Stimulated activated CD4-positive, alpha-beta T cell treated with anti-CD3 and anti-CD28 coated beads, Interleukin-1b, Interleukin-23, amount 100 ng/mL, for 1 hour (primary cell): ENCODE measurements at places on chromosomes 16 and 17.

GRCh38 chr17:75430159-75430974 lies 24.9 kb upstream of the GRB2 start:
- DNase-seq = no peak

DNA sequence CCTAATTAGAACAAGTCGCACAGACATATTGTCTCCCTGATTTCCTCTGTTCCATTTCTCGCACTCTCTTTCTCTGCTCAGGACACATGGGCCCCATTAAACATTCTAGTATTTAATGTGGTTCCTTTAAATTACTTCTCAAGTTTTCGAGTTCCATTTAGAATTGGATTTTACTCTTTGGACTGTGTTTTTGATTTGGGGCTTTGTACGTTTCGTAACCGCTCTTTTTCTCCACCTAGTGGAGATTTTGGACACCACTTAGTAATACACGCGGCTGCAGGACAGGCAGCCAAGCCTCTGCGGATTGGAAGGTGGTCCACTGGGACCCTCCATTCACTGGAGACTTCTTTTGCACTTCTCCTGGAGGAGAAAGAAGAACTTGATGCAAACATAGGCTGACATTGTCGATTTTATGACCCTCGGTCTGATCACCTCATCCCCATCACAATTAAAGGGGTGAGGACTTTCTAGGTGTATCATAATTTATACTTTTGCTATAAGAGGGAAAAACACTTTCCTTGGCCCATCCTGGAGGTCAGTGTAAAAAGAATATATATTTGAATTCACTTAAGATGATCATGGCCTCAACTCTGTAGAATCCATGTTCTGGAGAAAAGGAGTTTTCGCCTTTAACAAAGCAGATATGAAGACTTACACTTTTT lies 85.7 kb downstream of the NOG start:
- DNase-seq = no peak

DNA sequence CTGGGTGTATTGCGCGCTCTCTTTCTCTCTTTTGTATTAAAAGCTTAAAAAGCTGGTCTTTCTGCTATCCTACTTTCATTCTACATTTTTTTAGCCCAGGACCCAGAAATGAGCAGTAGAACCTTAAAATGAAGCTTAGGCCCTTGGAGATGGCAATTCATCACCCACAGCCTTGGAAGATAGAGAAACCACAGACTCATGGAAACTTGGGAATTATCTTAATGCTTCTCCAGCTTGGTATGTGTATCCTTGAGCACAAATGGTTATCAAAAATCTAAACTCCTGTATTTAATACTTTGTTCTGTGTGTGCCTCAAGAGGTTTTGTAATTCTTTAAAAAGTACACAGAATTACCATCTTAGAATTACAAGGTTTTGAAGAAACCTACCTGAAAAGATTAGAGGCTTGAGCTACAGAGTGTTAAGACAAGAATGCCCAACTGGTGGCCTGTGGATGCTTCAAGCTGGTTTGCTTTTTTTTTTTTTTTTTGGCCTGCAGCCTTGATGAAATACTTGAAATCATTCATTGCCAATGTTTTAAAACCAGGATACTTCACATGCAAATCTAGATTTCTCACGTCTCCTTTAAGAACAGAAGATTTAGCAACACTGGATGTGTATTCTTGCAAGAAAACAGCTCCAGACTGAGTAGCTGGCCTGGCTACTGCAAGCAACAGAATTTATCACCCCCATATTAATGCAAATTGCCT lies 105.0 kb downstream of the XYLT1 start:
- DNase-seq = no peak

DNA sequence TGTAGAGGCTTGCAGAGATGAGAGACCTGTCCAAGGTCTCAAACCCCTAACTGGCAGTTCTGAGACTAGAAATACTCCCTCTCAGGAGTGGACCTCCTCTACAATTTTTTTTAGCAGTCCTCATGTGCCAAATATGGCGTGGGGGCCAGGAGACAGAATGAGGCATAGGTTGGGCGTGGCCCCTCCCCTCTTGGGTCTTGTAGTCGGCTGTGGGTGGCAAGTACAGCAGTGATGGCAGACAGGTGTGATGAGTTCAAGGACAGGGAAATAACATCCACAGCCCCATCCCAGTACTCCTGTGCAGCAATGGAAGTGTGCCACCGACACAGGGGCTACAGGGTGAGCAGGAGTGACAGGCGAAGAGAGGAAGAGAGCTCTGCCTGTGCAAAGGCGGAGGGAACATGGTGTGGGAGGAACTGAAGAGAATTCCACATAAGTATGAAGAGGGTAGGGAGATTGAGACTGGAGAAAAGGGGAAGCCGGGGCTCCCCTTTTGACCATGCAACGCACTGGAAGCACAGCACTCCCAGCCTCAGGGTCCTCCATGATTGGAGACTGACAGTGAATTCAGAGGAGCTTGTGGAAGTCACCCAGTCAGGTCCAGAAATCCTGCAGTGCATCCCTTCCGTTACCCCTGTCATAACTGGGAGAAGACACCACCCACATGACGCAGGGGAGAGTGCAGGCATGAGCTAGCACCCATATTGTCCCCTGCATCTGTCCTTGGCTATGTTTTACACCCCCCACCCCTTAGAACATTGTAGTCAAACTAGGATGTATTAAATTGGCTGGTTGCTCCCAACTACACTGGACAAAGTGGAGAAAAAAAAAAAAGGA lies 14.8 kb upstream of the CETP start:
- DNase-seq = no peak

- DNase-seq = no peak
Observed at GRCh38 chr17:72075995-72076677, 44.7 kb upstream of the SOX9 start.

GRCh38 chr17:45993962-45994627 lies 5.0 kb upstream of the STH start:
- DNase-seq = no peak

GRCh38 chr17:6938637-6939036 lies 57.2 kb upstream of the ALOX12 start:
- no peak for DNase-seq

DNA sequence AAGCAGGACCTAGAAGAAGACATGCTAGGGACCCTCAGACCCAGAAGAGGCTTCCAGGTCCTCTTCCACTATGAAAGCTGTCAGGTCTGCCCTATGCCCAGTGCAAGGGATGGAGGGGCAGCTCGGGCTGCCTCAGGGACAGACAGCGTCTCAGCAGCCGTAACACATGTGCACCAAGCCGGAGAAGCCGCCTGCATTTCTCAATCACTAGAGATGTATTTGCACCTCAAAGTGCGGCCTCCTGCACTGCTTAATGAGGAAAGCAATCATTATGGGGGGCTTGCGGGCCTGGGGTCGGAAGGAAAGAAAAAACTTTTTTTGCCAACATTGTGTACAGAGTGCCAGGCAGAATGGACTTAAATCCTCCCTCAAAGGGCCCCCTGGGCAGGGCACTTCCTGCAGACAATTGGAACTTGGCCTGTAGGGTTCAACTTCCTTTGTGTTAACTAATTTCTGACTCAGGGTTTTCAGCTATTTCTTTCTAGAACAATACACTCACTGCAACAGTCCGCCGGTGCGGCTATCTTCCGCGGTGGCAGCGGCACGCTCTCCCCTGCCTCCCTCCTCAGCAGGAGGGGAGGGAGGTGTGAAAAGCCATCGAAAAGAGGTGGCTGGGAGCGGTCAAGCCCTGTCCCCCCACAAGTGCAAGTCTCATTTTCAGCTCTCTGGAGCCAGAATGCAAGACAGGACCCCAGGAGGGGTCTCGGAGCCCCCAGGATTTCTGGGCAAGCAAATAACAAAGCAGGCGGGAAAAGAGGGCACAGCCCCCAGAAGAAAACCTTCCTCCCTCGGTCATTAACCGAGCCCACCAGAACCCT lies 101.2 kb downstream of the ZNF423 start:
- DNase-seq = no peak

GRCh38 chr16:72428681-72429376 lies 256.9 kb upstream of the PMFBP1 start:
- no peak for DNase-seq

GRCh38 chr17:73311428-73311780 lies 397 bp downstream of the CDC42EP4 start:
- no peak for DNase-seq

DNA sequence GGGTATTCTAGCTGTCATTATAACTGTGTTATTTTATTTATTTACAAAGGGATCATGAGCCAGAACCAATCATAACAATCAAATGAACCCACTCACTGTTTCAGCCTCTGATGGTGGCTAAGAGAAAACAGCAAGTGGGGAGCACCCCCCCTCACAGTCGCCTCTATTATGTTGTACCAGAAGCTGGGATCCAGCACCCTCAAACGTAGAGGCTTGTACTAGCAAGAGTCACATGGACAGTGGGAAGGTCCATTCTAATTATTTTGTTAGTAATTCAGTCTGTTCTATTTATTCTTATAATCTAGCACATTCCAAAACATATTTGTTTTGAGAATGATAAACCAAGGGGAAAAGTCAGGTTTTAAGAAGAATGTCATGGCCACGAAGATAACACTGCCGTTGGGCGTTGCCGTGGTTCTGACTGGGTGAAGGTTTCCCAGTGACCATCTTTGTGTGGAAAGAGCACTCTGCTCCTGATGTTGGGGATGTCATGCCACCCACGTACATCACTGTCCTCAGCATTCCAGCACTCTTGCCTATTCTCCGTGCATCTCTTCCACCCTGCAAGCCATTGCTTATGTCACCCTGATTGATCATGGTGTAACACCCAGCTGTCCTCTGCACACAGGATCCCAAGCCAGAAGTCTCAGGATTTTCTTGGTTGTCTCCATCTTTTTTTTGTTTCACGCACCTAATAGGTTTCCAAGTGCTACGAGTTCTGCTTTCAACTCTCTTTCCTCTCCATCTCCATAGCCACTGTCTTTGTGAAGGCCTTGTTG lies 205.8 kb downstream of the PRKCA start:
- DNase-seq = no peak

- no peak for DNase-seq
Observed at GRCh38 chr17:49288388-49288787, 57.8 kb upstream of the PHOSPHO1 start.

DNA sequence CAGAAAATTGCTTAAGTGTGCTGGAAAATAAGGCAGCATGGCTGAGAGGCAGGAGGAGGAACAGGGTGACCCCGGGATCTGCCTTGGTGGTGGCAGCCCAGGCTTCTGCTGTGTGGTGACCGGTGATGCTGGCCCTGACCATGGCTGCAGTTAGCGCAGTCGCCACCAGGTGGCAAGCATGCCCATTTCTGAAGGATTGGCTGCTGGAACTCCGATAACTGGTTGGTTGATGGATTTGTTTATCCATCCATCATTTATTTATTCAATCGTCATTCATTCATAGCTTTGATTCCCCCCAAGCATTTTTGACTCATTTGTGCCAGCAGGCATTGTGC lies 29.1 kb upstream of the ITGA3 start:
- DNase-seq = peak; percentile 73

DNA sequence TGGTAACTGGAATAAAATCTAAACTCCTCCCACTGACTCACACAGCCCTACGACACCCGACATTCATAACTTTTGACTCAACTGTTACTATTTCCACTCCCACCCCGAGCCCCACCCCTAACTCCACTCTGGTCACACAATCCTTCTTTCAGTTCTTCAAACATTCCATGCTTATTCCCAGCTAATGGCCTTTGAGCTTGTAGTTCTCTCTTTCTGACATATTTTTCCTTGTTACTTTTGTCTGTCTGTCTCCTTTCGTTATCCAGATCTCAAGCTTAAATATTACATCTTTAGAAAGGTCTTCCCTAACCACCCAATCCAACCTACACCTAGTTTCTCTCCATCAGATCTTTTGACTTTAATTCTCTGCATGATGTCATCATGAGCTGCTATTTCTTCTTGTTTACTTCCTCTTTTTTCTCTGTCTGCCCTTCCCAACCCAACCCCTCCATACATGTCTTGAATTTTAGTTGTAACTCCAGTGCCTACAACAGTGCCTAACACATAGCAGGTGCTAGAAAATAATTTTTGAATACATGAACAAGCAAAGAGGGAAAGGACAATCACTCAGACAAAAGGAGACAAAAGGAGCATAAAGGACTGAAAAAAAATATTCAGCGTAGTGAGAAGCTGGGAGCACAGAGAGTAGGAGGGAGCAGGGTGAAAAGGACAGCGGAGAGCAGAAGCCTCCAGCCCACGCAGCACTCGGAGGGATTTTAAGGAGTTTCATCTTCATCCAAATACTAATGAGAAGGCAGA lies 65.2 kb upstream of the SMIM36 start:
- no peak for DNase-seq

DNA sequence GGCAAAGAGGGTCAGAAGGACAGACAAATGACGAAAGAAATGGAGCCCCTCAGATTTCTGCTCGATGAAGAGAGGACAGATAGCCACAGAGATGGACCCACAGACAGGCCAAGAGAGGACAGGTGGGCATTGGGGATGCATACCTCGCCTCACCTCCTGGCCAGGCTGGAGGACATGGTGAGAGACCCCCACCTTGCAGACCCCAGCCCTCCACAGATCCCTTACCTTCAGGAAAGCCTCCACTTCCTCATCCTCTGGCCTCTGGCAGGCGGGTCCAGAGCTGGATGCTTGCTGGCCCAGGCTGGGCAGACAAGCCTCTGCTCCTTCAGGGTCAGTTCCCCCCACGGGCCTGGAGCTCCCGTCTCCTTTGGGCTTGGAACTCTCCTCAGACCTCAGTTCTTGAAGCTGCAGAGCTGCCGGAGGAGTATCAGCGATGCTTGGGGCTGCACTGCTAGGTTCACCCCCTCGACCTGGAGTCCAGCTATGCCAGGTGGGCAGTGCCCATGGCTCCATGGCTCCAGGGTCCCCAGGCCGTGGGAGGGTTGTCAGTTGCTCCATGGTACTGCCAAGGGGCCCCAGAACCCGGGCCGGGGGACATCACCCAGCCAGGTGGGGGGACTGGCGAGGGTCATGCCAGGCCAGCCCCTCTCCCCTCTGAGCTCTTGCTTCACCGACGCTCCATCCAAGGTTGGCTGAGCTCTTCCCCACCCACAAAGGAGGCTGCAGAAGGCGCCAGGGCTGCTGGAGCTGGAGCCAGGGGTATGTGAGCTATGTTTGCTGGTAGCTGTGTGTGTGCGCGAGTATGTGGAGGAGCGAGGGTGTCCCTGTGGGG lies 1.0 kb downstream of the TSPOAP1 start:
- no peak for DNase-seq

GRCh38 chr16:22183901-22184614 lies 21.8 kb downstream of the SDR42E2 start:
- DNase-seq = no peak

- DNase-seq = no peak
Observed at GRCh38 chr17:43517615-43518386, 28.3 kb downstream of the ETV4 start.

DNA sequence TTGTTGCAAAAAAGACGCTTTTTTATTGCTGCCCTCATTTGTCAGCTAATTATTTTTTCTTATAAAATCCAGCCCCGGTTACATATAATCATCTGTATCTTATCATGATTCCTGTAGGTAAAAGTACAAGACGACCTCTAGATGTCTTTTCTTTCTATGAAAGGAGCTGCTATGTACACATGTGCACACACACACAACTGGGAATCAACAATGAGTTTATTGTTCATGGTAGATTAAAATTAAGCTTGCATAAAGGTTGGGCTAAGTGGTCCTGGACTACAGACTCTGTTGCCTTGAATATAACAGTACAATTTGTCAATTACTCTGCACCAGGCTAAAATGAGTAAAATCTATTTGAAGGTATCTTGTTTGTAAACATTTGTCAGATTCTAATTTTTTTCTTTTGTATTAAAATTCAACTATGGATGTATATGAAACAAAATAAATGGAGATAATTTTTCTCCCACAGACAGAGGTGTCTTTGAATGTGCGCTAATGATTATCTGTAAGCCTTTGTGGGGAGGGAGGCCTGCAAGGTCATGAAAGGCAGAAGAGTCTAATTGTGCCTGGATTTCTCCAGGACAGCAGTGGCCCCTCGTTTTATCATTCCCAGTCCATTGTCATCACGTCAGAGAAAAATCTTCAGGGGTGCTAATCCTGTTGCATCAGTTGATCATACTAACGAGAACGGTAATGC lies 13.4 kb downstream of the C17orf58 start:
- DNase-seq = no peak

- no peak for DNase-seq
Observed at GRCh38 chr16:86714166-86714565, 135.8 kb downstream of the FOXL1 start.
